Liver (tissue), 10 donors: ENCODE measurements at places on chromosomes 5 and 9.
A peak's percentile ranks its signal among the peaks of the same experiment; 100 is the strongest.

- no peaks in the 10 kb centered on the region for H3K36me3 ChIP-seq
- H3K27ac ChIP-seq = no peak overlapping the region
- H3K27me3 ChIP-seq = no peaks in the 10 kb centered on the region
- no peak for DNase-seq
- peaks cover 12% of the 10 kb centered on the region for H3K4me1 ChIP-seq
These were observed 2.9 kb downstream of the CCDC107 start for GRCh38 chr9:35660966-35661415.

- no peaks in the 10 kb centered on the region for H3K27me3 ChIP-seq
- peaks cover 4% of the 10 kb centered on the region for H3K4me1 ChIP-seq
- no peaks in the 10 kb centered on the region for H3K36me3 ChIP-seq
These were observed 155.5 kb upstream of the GRIN3A start for GRCh38 chr9:101893661-101894646.

- H3K27me3 ChIP-seq = no peaks in the 10 kb centered on the region
- peaks cover 37% of the 10 kb centered on the region for H3K4me1 ChIP-seq
- H3K36me3 ChIP-seq = no peaks in the 10 kb centered on the region
- H3K27ac ChIP-seq = peak overlapping the region; percentile 76
These were observed 16.3 kb downstream of the IRF1 start for GRCh38 chr5:132474131-132474723.

GRCh38 chr5:173840111-173840983 lies 47.8 kb upstream of the CPEB4 start:
- H3K36me3 ChIP-seq = no peaks in the 10 kb centered on the region
- H3K4me3 ChIP-seq = no peak overlapping the region
- no peaks in the 10 kb centered on the region for H3K27me3 ChIP-seq
- H3K4me1 ChIP-seq = peaks cover 1% of the 10 kb centered on the region

- no peaks in the 10 kb centered on the region for H3K27me3 ChIP-seq
- no peak overlapping the region for H3K4me3 ChIP-seq
- H3K27ac ChIP-seq = no peak overlapping the region
- DNase-seq = no peak
- H3K36me3 ChIP-seq = no peaks in the 10 kb centered on the region
These were observed 188.5 kb downstream of the COX7C start for GRCh38 chr5:86806206-86806605.

GRCh38 chr9:101706997-101707396 lies 31.4 kb downstream of the GRIN3A start:
- no peaks in the 10 kb centered on the region for H3K27me3 ChIP-seq
- peaks cover 31% of the 10 kb centered on the region for H3K4me1 ChIP-seq
- no peak for DNase-seq
- no peaks in the 10 kb centered on the region for H3K36me3 ChIP-seq
- peak overlapping the region; percentile 80 for H3K27ac ChIP-seq

- H3K4me1 ChIP-seq = no peaks in the 10 kb centered on the region
- no peak overlapping the region for H3K27ac ChIP-seq
- no peak for DNase-seq
- no peak overlapping the region for H3K4me3 ChIP-seq
These were observed 289.6 kb downstream of the DTWD2 start for GRCh38 chr5:118698774-118699173.

- no peak for DNase-seq
- H3K36me3 ChIP-seq = no peaks in the 10 kb centered on the region
- H3K4me1 ChIP-seq = peaks cover 82% of the 10 kb centered on the region
These were observed 5.3 kb downstream of the RALGDS start for GRCh38 chr9:133115604-133116345.

DNA sequence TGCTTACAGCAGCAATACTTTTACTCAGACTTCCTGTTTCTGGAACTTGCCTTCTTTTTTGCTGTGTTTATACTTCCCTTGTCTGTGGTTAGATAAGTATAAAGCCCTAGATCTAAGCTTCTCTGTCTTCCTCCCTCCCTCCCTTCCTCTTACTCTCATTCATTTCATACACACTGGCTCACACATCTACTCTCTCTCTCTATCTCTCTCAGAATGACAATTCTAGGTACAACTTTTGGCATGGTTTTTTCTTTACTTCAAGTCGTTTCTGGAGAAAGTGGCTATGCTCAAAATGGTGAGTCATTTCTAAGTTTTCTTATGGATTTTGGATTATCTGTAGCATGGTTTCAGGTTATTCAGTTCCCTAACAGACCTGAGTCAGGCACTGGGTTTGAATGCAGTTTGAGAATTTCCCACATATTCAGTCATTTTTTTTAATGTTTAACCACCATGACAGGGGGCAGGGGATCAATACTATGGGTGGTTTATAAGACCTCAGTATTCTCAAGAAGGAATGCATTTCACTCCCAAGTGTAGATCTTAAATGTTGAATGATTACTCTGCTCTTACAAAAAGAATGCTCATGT lies at the start of gene IL7R:
Gene IL7R, plus strand, starts transcription at position 127 of the 587 bp plus-strand sequence. Its CDS starts 87 bp downstream, at position 214.
- DNase-seq = no peak
- no peaks in the 10 kb centered on the region for H3K4me1 ChIP-seq
- H3K27ac ChIP-seq = no peak within 1 kb of the TSS
- no peak within 1 kb of the TSS for H3K4me3 ChIP-seq

- H3K27ac ChIP-seq = no peak overlapping the region
- no peak overlapping the region for H3K4me3 ChIP-seq
- DNase-seq = no peak
- no peaks in the 10 kb centered on the region for H3K27me3 ChIP-seq
- no peaks in the 10 kb centered on the region for H3K36me3 ChIP-seq
These were observed 13.5 kb upstream of the B4GALT1 start for GRCh38 chr9:33180526-33181184.

DNA sequence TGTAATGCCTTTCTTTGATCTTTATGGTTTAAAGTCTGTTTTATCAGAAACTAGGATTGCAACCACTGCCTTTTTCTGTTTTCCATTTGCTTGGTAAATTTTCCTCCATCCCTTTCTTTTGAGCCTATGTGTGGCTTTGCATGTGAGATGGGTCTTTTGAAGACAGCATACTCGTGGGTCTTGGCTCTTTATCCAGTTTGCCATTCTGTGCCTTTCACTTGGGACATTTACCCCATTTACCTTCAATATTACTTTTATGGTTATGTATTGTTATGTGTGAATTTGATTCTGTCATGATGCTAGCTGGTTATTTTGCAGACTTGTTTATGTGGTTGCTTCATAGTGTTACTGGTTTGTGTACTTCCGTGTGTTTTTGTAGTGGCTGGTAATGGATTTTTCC lies 59.2 kb downstream of the YTHDC2 start:
- no peak overlapping the region for H3K27ac ChIP-seq
- no peaks in the 10 kb centered on the region for H3K4me1 ChIP-seq
- H3K36me3 ChIP-seq = peaks cover 14% of the 10 kb centered on the region
- H3K4me3 ChIP-seq = no peak overlapping the region

DNA sequence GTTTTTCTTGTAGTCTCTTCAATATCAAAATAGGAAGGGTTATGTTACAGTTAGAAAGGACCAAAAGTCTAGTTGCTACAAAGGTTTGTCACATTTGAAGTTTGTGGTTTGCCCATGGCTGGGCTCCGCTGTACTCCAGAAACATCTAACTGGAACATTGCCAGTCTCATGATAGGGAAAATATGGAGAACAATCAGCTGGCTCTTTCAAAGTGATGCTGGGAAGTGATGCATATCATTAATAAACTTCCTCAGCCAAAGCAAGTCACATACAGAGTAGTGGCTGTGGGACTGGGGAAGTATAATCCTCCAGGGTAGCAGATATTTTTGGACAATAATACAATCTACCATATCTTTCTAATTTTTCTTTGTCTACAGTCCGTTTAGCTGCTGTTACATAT lies 8.8 kb downstream of the BTF3 start:
- no peak overlapping the region for H3K27ac ChIP-seq
- H3K36me3 ChIP-seq = peaks cover 34% of the 10 kb centered on the region
- no peak for DNase-seq
- H3K4me1 ChIP-seq = no peaks in the 10 kb centered on the region

- no peak overlapping the region for H3K27ac ChIP-seq
- H3K4me3 ChIP-seq = no peak overlapping the region
- H3K4me1 ChIP-seq = no peaks in the 10 kb centered on the region
- H3K36me3 ChIP-seq = no peaks in the 10 kb centered on the region
- H3K27me3 ChIP-seq = no peaks in the 10 kb centered on the region
These were observed 504.4 kb upstream of the WWC1 start for GRCh38 chr5:167786871-167787578.

- no peaks in the 10 kb centered on the region for H3K27me3 ChIP-seq
- no peak for DNase-seq
- no peaks in the 10 kb centered on the region for H3K4me1 ChIP-seq
- H3K4me3 ChIP-seq = no peak overlapping the region
These were observed 87.3 kb upstream of the CCNG1 start for GRCh38 chr5:163350083-163350482.

GRCh38 chr5:118620233-118620632 lies 368.1 kb downstream of the DTWD2 start:
- no peaks in the 10 kb centered on the region for H3K36me3 ChIP-seq
- no peaks in the 10 kb centered on the region for H3K27me3 ChIP-seq
- no peak overlapping the region for H3K4me3 ChIP-seq
- H3K27ac ChIP-seq = no peak overlapping the region
- no peak for DNase-seq

DNA sequence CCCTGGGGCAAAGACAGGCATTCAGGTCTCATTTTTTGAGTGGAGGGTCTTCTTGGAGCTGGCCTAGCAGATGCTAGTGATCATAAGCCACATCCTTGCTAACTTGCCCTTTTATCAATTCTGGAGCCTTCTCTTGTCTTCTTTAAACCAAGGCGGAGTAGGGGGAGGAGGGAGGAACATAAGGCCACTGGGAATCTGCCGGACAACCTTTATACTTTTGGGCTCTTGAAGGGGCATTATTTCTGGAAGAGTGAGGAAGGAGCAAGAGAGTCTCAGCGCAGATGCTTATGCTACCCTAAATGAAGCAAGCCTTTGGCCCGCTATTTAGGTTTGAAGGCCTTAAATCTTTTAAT lies 2.0 kb downstream of the TMEFF1 start:
- no peaks in the 10 kb centered on the region for H3K36me3 ChIP-seq
- no peak overlapping the region for H3K27ac ChIP-seq
- peaks cover 6% of the 10 kb centered on the region for H3K27me3 ChIP-seq
- DNase-seq = no peak
- H3K4me1 ChIP-seq = peaks cover 5% of the 10 kb centered on the region

GRCh38 chr9:104494808-104495207 lies 9.3 kb upstream of the OR13F1 start:
- no peaks in the 10 kb centered on the region for H3K36me3 ChIP-seq
- no peaks in the 10 kb centered on the region for H3K4me1 ChIP-seq
- no peaks in the 10 kb centered on the region for H3K27me3 ChIP-seq
- DNase-seq = no peak
- H3K4me3 ChIP-seq = no peak overlapping the region

- no peaks in the 10 kb centered on the region for H3K4me1 ChIP-seq
- H3K4me3 ChIP-seq = no peak overlapping the region
- H3K27ac ChIP-seq = no peak overlapping the region
- no peaks in the 10 kb centered on the region for H3K27me3 ChIP-seq
- no peaks in the 10 kb centered on the region for H3K36me3 ChIP-seq
- no peak for DNase-seq
These were observed 692.7 kb downstream of the DNAH5 start for GRCh38 chr5:13251623-13252376.

GRCh38 chr9:19130436-19130835 lies 3.1 kb upstream of the PLIN2 start:
- H3K36me3 ChIP-seq = peaks cover 3% of the 10 kb centered on the region
- H3K4me3 ChIP-seq = no peak overlapping the region
- peaks cover 5% of the 10 kb centered on the region for H3K4me1 ChIP-seq
- peak overlapping the region; percentile 74 for H3K27ac ChIP-seq
- no peak for DNase-seq

GRCh38 chr9:111815285-111816070 lies 20.7 kb upstream of the SHOC1 start:
- H3K36me3 ChIP-seq = no peaks in the 10 kb centered on the region
- H3K4me1 ChIP-seq = no peaks in the 10 kb centered on the region
- no peaks in the 10 kb centered on the region for H3K27me3 ChIP-seq
- H3K4me3 ChIP-seq = no peak overlapping the region
- no peak overlapping the region for H3K27ac ChIP-seq

DNA sequence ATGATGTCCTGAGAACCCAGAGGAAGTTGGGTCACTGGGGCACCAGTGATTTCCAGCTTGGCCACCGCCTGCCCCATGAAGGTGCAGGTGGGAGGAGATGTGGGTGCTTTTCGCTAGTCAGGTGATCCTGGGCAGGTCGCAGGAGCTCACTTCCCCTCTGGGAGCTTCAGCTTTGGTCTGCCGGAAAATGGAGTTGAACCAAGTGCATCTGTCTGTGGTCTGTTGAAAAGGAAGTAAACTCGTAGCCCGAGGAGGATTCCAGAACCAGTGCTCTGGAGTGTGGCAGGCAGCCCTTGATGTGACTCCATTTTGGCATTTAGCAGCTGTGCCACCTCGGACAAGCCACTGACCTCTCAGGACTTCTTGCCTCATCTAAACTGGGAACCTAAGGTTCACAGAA lies 81.8 kb upstream of the HRH2 start:
- no peaks in the 10 kb centered on the region for H3K27me3 ChIP-seq
- H3K27ac ChIP-seq = no peak overlapping the region
- no peak overlapping the region for H3K4me3 ChIP-seq
- H3K36me3 ChIP-seq = no peaks in the 10 kb centered on the region

- no peaks in the 10 kb centered on the region for H3K4me1 ChIP-seq
- no peak for DNase-seq
- peaks cover 52% of the 10 kb centered on the region for H3K36me3 ChIP-seq
- H3K27ac ChIP-seq = no peak overlapping the region
- H3K27me3 ChIP-seq = no peaks in the 10 kb centered on the region
- peak overlapping the region; percentile 57 for H3K4me3 ChIP-seq
These were observed 10.4 kb downstream of the ZNF189 start for GRCh38 chr9:101409079-101409477.

GRCh38 chr5:81424728-81425127 lies 30.8 kb upstream of the ACOT12 start:
- H3K4me1 ChIP-seq = peaks cover 9% of the 10 kb centered on the region
- no peak for DNase-seq
- H3K36me3 ChIP-seq = no peaks in the 10 kb centered on the region

GRCh38 chr5:139950436-139950835 lies 92.7 kb downstream of the NRG2 start:
- H3K36me3 ChIP-seq = no peaks in the 10 kb centered on the region
- H3K27ac ChIP-seq = no peak overlapping the region
- DNase-seq = no peak
- H3K4me1 ChIP-seq = no peaks in the 10 kb centered on the region
- no peak overlapping the region for H3K4me3 ChIP-seq
- H3K27me3 ChIP-seq = no peaks in the 10 kb centered on the region

GRCh38 chr9:37927132-37927531 lies 23.2 kb upstream of the SLC25A51 start:
- DNase-seq = no peak
- no peak overlapping the region for H3K4me3 ChIP-seq
- peaks cover 16% of the 10 kb centered on the region for H3K4me1 ChIP-seq
- H3K27ac ChIP-seq = no peak overlapping the region
- H3K36me3 ChIP-seq = no peaks in the 10 kb centered on the region
